Activated T-cell treated with anti-CD3 and anti-CD28 coated beads, Interleukin-2, amount 50 U/mL, for 24 hours (primary cell): ENCODE measurements at places on chromosomes 7 and 10.

- DNase-seq = no peak
Observed at GRCh38 chr7:22759721-22760120, 32.7 kb downstream of the IL6 start.

GRCh38 chr7:22587322-22587721 is 87.3 kb upstream of the STEAP1B start:
- DNase-seq = no peak

- no peak for DNase-seq
Observed at GRCh38 chr7:94088560-94088959, 84.4 kb upstream of the BET1 start.

GRCh38 chr7:125390981-125391380 is 461.4 kb upstream of the POT1 start:
- DNase-seq = no peak

DNA sequence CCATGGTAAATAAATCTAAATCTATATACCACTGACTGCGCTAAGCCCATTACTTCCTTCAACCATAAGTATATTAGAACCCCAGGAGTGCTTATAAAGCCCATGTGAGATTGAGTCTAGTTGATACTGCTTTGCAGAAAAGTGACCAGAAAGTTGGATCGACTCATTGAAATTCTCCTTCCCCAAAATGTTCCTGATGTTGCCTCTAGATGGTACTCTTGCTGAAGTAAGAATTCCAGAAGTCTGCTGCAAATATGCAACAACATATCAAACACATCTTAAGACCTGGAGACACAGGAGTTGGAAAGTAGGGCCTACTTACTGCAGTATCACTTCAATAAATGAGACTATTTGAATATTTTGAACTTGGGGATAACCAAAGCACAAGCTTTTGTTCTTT is 550.8 kb downstream of the IPMK start:
- DNase-seq = no peak

- no peak for DNase-seq
Observed at GRCh38 chr7:98464558-98464940, 63.7 kb upstream of the BAIAP2L1 start.

DNA sequence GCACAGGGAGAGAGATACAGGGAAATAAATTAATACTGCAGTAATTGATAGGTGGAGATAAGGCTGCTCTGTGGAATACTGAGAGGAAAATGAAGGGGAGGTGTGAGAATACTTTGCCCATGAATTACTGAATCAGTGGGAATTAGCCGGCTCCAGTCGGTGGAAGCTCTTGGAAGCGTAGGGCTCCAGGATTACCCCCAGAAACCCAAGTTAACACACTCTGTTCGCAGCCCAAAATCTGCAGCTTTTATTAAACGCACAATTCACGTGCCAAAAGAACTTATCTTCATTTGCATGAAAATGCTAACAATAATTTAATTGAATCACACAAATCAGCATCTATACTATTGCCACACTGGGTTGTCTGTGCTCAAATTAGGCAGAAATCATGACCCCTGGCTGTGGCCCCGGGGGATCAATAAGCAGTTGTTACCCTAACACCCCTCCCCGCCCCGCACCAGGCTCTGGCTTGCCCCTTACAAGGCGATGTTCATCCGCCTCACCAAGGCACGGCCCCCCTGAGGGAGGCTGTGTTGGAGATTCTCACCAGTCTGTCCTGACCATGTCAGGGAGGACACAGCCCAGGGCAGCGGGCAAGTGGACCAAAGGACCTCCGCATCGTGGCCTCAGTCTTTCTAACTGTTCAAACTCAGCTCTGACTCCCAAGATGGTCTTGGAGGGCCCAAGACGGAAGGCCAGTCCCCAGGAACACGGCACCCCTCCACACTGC is 48.4 kb upstream of the MGMT start:
- DNase-seq = no peak

GRCh38 chr7:54252256-54253035 is 289.7 kb upstream of the VSTM2A start:
- no peak for DNase-seq

- no peak for DNase-seq
Observed at GRCh38 chr7:130430841-130431666, 9.8 kb downstream of the CEP41 start.

DNA sequence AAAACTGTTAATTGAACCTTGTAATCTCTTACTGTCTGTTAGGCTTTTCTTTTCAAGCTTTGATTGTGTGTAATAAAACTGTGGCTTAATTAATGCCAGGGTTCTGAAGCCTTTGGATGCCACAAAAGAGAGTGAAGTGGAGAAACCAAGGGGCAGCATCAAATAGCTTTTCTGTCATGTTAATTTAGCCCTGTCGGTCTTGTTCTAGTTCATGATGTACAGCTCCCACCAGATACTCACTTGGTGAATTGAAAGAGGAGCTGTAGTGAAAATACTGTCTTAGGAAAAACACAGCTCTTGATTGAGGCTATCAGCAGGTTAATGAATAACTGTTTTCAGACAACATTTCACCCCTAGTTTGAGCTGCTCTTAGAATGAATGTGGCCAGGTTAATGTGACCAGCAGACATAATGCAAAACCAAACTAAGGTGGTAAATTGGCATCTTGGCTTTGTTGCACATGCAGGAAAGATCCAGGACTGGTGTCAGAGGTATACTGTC is 94.2 kb downstream of the POLL start:
- no peak for DNase-seq

GRCh38 chr10:131708225-131708880 is 192.5 kb upstream of the PPP2R2D start:
- DNase-seq = no peak

GRCh38 chr7:125085084-125085483 is 155.5 kb upstream of the POT1 start:
- DNase-seq = no peak

GRCh38 chr7:28685242-28685643 is 272.9 kb downstream of the TRIL start:
- no peak for DNase-seq

GRCh38 chr10:95116869-95117269 is 47.6 kb upstream of the CYP2C8 start:
- no peak for DNase-seq

- DNase-seq = no peak
Observed at GRCh38 chr7:19519443-19520021, 189.3 kb downstream of the POLR1F start.

- DNase-seq = no peak
Observed at GRCh38 chr7:21617916-21618390, 75.1 kb downstream of the DNAH11 start.

DNA sequence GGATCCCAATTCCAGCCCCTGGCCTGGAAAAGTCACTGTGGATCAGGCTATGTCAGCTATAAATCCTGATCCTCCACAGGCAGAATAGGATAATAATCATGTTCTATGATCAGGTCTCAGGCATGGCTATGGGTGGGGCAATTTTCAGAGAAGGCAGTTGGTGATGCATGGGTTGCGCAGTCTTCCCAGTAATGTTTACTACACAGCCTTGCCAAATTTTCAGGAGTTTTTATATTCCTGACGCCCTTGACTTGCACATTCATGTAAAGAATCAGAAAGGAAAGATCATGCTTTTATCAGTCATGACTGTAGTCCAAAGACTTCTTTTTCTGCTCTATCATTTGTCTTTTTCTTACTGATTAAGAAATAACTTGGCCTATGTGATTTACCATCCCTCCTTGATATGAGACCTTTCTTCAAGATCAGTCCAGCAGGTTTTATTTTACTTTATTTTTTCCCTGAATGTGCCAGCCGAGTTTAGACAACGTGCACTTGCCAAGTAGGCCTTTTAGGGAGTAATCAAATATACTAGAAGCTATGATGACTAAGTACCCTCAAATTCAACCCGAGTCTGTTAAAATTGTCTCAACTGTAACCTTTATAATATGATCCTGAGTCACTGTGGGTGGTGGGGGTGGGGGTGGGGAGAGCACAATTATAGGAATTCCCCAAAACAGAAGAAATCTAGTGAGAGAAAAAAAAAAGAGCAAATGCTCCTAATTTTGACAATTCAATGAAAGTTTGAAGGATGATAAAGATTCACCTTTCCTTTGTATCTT is 31.9 kb downstream of the ARL4A start:
- no peak for DNase-seq

- no peak for DNase-seq
Observed at GRCh38 chr7:112080441-112080840, 125.8 kb downstream of the DOCK4 start.

GRCh38 chr10:78335691-78336401 is 302.2 kb downstream of the RPS24 start:
- no peak for DNase-seq

DNA sequence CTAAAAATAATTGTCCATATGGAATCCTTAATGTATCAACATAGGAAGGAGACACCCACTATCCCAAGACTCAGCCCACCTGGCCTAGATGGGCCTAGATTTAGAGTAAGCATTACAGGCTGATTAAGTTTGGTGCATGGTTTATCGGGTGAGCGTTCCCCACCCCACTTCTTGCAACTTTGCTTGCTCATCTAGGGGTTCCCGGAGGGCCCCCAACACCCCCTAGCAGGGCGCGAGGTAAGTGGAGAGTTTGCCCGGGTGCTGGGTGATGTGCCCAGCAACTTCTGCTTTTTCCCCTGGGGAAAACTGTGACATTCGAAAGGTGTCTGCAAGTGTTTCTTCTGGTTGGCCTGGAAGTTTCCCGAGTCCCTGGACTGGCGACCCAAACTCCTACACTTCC is 31.7 kb downstream of the SKIDA1 start:
- DNase-seq = no peak

DNA sequence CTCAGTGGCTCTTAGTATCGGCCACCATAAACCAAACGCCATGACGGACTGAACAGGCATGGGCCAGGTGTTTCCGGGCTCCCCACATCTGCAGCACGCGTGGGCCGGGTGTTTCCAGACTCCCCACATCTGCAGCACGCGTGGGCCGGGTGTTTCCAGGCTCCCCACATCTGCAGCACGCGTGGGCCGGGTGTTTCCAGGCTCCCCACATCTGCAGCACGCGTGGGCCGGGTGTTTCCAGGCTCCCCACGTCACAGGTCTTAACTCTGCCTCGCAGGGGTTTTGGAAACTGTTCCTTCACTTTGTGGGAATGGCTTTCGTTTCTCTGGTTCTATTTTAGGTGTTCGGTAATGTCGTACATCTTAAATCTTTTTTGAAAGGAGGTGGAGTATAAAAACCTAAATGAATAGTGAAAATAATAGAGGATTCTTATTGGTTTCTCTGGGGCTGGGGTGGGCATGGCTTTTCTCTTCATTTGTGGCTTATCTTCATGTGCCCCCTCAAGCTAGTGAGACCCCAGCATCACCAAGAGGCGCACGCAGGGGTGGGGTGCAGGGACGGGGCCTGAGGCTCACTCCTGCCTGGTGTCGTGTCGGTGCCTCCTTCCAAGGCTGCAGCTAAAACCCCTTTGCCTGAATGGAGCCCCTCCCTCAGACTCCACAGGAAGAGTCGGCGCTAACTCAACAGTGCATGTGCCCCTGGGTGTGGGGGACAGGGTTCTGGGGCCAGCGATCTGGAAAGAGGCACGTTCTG is 126.3 kb downstream of the WDR37 start:
- DNase-seq = no peak

DNA sequence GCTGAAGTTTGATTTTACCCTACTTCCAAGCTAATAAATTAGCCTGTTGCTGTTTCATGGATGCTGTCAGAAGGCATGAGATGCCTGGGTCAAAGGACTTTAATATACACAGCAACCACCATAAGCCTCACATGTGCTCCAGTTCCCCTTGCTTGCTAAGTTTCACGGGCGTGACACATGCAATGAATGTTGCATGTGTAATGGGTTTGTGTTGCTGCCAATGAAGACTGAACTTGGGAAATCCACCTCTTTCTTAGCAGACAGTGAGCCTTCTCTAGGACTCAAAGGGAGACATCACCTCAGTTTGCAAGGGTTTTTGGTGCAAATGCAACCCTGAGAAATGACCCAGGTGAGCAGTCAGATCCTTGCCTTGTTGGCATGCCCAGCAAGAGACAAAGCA is 505.5 kb upstream of the PODXL start:
- no peak for DNase-seq

DNA sequence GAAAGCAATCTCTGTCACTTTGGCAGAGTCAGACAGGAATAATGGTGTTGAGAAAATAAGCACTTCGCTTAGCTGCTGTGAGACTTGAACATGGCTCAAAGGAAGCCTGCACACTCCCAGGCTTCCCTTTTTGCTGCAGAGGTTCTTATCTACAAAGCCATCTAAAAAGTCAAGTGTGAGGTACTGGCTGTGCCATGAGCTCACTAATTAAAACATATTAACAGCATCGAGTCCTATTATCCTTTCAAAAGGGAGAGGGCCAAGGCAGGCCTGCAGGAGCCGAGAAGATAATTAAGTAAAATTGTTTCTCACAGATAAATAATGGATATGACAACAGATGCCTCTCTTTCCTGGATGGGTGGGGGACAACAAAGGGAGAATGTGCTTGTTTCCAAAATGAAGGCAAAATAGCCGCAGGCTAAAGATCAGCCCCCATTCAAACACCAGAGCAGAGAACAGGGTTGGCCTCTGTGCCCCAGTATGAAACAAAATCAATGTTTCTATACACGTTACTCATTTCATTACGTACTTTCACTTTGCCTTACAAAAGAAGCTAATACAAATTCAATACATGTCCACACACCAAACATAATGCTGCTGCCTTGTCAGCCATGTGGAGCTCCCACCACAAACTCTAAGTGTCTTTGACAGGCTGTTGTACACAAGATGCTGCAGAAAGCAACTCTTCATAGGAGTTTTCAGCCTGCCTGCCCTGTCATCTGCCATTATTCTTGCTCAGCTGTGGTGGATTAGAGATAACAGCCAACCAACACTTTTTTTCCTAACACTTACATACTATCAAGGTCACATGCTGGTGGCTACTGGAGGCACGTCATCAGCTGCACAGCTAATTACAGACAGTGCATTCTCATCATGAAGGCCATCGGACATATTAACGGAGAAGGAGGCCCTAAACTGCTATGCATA is 55.3 kb downstream of the ELAPOR2 start:
- no peak for DNase-seq

DNA sequence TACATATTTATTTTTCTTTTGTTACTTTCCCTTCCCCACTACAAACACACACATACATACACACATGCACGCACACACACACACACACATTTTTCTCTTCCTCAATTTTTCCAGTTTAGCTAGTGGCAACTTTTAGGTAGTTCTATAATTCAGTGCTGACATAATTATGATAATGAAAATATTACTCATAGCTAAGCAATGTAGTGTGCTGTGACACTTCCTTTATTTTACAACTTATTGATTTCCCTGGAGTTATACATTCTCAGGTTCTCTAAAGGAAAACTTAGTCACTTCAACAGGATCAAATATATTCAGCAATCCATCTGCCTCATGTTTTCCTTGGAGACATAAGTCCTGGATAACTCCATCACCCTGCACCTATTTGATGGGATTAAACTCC is 151.6 kb downstream of the CACNA2D1 start:
- DNase-seq = no peak
